ENCODE measurements at places on chromosomes 5 and 9. TPM values are rescaled to one million over a fixed set of nuclear protein-coding genes. Genes with fewer than 3 reads are reported as not detected.

The SLC36A2 gene
- total RNA-seq: not detected

The HK3 gene
- not detected for total RNA-seq

The BARHL1 gene
- total RNA-seq: not detected

The EPB41L4B gene
- total RNA-seq: 0.74 TPM

The TXNDC8 gene
- total RNA-seq: not detected

The IL33 gene
- not detected for total RNA-seq

The ABO gene
- not detected for total RNA-seq

The ABITRAM gene
- total RNA-seq: 12.5 TPM

The EPB41L4A gene
- total RNA-seq: not detected

The C5 gene
- total RNA-seq: 1.3 TPM

DNA sequence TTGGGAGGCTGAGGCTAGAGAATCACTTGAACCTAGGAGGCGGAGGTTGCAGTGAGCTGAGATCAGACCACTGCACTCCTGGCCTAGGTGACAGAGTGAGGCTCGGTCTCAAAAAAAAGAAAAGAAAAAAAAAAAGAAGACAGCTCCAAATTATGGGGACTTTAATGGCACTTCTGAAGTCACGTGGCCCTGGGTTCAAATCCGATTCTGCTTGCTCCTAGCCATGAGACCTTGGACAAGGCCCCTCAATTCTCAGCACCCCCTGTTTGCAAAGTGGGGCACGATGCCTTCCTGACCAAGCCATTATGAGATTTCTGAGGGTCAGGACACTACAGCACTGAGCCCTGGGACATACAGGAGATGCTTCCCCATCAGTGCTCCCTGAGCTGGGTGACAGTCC, 1.1 kb upstream of the ENG start:
- no peak for DNase-seq

DNA sequence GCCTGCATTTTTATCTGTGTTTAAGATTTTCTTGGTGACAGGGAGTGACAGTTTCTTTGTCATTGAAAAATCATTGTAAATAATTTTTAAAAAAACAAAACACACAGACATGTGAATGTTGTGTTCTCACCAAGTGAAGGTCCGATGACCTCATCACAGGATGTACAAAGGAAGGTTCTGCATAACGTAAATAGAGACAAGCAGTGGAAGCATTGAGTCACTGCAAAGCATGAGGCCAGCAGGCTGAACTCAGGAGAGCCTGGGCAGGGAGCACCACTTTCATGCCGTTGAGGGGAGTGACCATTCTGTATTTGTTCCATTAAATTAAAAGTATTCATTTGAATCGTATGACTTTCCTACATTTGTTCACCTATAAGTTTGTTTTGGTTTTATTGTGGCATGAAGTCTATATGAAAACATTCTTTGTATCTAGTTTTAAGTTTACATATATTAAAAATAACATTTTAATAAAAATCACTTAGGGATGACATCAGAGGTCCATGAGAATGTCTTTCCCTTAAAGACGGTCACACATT, 70.4 kb upstream of the TLE1 start:
- no peak for DNase-seq

- no peak for DNase-seq
Observed at GRCh38 chr5:16461026-16461425, 4.6 kb downstream of the ZNF622 start.

GRCh38 chr9:92254381-92255337, 38.8 kb downstream of the IARS1 start:
- no peak for DNase-seq

DNA sequence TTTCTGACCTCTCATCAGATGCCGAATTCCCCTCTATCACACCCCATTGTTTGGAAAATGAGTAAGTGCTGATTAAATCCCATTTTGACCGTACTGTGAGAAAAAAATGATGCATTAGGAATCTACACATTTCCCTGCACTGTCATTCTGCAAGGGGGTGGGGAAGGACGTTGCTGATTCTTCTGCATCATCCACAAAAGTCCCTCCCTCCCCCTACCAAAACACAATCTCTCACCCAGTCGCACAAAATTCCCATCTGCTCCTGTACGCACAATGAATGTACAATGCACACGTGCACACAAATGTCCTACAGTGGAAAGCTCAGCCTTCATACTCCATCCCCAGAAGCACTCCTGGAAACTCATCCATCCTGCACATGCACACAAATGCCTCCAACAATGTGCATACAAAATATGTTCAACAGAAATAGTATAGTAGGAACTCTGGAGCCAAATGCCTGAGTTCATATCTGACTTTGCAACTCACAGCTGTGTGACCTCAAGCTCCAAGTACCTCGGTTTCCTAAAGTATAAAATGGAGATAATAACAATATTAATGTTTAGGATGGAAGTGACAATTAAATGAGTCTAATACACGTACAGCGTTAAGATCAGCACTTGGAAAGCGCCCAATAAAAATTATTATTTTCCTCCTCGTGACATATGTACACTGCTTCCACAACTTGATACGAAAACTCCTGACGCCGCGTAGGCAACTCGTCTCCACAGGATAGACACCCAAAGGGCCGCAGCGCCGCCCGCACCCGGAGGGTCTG, 809 bp downstream of the TNIP1 start:
- DNase-seq: no peak

DNA sequence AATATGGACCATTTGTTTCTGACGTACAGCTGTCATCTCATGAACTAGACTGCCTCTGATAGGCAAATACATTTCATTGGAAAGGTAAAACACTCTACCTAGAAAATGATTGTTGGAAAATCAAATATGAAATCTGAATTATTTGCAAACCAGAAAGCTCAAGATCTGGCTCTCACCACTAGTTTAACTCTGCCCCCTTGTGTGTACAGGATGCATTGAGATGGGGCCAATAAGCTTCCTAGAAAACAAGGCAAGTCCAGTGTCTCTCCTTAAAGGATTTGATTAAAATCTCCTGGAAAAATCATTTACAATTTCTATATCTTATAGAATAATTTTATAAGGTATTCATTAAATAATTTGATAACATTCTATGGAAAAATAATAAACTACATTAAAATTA, 311.9 kb upstream of the ANKH start:
- no peak for DNase-seq

- DNase-seq: no peak
Observed at GRCh38 chr5:16413166-16413860, 52.3 kb downstream of the ZNF622 start.

- no peak for DNase-seq
Observed at GRCh38 chr9:114299286-114300152, 23.4 kb upstream of the ORM1 start.

- no peak for DNase-seq
Observed at GRCh38 chr9:77016526-77017504, 2.6 kb upstream of the FOXB2 start.

- no peak for DNase-seq
Observed at GRCh38 chr9:135363596-135363995, 116.0 kb upstream of the PPP1R26 start.

DNA sequence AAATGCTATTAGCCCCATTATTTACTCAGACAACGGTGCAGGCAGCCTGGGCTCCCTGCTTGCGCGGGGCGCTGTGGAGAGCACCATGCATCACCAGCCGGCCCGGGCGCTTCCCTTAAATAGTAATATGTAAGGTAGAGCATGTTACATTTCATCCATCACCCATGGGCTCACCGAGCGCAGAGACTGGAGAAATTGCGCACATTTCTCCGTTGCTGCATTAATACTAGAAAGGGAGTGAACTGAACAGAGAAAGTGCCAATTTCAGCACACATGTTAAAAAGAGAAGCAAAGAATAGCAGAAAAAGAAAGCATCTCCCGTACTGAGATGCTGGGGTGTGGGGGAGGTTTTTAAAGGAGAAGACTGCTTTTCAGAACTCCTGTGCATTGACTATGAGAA, 400.3 kb downstream of the ZSWIM6 start:
- DNase-seq: no peak

DNA sequence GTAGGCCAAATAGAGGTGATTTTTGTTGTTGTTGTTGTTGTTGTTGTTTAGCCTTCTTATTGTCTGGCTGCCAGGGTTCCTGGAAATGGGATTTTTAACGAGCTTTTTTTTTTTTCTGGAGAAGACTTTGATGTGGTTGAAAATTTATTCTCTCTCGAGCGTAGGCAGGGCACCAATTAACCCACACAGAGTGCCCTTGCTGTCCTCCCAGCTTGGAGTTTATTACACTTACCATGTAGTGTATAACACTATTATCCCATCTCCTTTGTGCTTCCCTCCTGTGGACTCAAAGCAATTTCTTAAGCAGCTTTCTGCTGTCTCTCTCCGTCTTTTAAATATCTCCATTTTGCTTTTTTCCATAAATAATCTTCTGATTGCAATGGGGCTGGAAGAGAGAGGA, 57.4 kb downstream of the OR2K2 start:
- no peak for DNase-seq

- DNase-seq: no peak
Observed at GRCh38 chr9:81579381-81579780, 110.0 kb downstream of the TLE1 start.

DNA sequence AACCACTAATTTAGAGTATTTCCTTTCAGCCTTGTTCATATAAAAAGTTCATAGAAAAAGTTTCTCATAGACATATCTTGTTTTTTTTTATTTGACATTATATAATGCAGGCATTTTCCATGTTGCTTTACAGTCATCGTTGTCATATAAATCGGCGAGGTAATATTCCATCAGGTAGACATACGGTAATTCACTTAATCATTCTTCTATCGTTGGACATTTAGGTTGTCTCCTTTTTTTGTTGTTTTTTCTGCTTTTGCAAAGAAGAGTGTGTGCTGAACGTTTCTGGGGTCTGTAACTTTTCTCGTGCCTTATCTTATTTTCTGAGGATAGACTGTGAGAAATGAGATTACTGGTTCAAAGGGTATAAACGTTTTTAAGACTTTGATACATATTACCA, 283.6 kb downstream of the ARHGAP26 start:
- no peak for DNase-seq

DNA sequence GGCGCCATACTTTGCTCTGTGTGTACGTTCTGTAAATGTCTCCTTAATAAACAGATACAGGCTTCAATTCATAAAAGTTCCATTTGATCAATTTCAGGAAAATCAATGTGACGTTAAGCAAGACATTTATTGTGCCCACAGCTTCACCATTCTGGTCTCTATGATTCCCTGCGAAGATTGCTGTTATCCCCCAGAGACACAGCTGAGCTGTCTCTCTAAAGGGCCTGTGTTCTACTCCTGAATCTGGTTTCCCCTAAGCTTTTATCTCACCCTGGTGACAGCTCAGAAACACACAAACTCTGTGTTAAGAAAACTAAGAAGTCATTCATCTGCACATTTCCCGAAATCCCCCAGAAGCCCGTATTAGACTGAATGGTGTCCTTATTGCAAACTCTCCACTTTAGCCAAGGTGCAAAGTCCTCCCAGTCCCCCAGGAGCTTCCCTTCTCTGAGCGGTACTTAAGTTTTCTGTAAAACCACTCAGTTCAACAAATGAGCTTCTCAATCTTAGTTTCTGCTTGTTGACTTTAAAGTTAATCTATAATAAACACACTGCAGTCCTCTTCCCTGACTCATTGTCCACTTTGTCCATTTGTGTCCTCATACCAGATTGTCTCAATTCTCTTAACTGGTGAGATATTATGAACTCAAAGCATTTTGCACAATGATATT, 1.4 kb upstream of the C5orf15 start:
- DNase-seq: no peak

DNA sequence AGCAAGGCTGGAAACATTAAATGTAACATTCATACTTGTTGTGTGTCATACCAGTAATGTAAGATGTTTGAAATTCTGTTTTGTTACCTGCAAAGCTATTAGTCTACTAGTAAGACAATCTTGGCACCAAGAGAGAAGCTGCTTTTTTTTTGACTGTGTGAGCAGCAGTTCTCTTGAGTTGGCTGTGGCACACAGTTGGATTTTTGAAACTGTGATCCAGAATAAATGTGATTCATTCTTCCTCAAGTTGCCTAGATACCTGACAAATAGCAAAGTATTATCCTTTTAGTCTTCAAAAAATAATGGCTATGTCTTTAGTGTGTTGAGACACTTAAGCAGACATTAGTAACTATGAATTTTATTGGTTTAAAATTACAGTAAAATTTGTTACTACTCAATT, 57.2 kb upstream of the HAPLN1 start:
- no peak for DNase-seq

- no peak for DNase-seq
Observed at GRCh38 chr9:81549500-81550206, 139.7 kb downstream of the TLE1 start.

GRCh38 chr9:33044677-33045282, 19.7 kb downstream of the DNAJA1 start:
- no peak for DNase-seq

DNA sequence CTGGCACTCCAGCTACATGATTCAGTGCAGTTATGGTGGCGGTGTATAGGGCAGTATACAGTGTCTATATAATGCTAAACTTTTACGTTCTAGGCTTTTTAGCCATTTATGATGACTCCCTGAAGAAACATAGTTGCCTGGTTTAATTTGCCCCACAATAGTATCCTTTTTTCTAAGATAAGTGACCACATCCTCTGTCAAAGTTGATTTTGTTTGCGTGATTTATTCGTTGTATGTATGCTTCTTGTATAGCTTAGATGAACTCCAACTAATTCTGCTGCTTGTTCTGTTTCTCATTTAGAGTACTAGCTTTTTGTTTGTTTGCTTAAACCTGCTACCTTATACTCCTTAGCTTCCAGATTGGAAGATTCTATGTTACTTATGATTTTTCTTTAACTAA, 83.6 kb downstream of the ERMP1 start:
- DNase-seq: no peak

GRCh38 chr9:125536167-125536772, 170.7 kb downstream of the MAPKAP1 start:
- DNase-seq: no peak

- DNase-seq: no peak
Observed at GRCh38 chr5:53291528-53291927, 182.0 kb upstream of the MOCS2 start.

DNA sequence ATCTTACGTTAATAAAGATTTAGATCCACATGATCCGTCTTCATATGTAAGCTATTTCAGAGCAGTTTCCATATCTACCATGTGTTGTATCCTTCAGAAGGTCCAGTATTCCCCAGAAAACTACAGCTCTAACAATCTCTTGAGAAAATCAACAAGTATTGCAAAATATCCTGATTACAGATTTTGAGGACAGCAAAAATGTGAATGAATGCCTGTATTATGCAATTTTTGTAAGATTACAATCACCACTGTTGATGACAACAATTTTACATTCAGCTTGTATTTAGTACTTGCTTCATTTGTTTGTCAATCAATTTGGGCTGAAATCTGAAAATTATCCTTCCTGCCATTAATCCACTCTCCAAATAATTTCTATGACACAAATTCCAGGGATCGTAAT, 43.0 kb upstream of the FLT4 start:
- no peak for DNase-seq

DNA sequence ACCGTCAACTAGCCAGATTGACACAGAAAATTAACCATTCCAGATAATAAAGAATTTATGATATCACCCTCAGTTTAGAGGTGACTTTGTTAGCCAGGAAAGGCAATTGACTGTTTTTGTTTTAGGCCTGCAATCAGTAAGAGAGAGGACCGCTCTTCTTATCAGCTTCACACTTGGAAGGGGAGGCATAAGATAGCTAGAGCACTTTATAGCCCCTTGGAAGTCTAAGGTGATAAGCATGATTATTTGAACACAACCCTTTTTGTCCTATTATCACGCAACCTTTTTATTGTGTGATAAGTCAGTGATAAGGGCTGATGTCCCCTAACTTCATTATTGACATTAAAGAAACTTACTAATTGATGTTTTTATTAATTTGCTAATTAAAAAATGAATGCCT, 162.6 kb upstream of the CDKN2B start:
- DNase-seq: no peak
